KG1 (cell line): ENCODE measurements at places on chromosomes 4 and X.

DNA sequence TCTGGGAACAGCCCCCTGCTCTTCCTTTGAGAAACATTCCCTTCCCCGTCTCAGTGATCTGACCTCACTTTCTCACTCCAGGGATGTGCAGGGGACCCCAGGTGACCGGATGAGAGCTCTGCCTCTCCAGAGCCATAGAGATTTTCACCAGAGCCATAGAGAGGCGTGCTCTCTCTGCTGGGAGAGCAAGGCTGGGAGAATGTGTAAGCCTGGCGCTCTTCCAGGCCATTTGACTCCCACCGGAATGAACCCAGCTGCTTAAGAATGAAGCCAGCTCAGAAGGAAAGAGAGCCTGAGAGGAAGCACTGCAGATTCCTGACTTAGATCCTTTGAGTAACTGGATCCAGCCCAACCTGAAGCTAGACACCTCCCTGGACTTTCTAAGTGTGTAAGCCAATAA lies 106.4 kb downstream of the DHX15 start:
- no peak for DNase-seq

DNA sequence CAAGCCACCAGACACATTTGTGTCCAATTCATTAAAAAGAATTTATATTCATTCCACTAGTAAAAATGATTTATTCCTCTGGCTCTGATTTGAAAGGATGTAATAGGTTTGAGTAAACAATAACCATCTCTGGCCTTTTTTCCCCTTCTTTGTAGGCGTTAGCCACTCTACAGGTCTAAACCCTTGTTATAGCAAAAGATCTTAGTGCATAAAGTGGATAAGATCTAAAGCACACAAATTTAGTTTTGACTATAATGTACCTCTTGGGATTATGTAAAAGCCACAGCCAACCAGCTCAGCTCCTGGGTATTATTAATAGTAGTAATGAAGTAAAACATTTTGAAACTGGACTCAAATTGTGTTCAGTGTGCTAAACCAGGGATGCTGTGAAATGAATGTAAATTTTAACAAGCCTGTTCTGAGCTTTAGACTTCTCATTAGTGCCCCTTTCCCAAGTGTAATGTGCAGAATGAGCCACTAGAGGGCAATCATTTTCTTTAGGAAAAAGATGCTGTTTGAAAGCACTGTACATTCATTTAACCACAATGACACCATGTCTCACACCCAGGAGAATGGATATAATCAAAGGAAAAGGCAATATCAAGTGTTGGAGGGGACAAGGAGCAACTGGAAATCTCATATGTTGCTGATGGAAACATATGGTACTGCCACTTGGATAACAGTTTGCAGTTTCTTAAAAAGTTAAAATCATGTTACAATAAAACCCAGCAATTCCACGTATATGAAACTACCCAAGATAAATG lies 69.7 kb downstream of the KLHL8 start:
- peak; percentile 44 for DNase-seq

GRCh38 chrX:110426155-110426504 lies 67.5 kb downstream of the RTL9 start:
- DNase-seq = no peak

GRCh38 chr4:71198958-71199357 lies 139.9 kb upstream of the SLC4A4 start:
- DNase-seq = no peak

DNA sequence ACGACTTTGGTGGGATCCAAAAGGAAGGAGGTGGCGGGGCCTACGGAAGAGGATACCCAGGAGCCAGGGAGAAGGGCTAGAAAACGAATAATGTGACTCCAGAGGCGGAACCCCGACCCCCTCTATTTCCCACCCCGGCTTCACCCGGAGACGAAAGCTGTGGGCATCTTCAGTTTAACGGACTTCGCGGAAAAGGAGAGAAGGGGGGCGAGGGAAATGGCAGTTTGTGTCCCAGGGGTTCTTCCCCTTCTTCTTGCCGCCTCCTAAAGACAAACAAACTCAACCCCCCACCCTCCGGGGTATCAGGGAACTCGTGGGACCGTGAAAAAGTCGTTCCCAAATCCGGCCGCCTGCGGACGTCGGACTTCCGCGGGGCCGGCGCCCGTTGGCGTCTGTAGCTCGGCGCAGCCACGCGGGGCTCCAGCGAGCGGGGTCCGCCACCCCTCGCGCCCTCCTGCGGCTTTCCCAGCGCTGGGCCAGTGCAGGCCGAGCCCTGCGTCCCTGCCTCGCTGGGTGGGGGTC lies 3.6 kb upstream of the LEF1 start:
- no peak for DNase-seq

- no peak for DNase-seq
Observed at GRCh38 chr4:125639182-125639621, 324.4 kb downstream of the FAT4 start.
